ENCODE measurements at places on chromosomes 3 and 15. TPM values are rescaled to one million over a fixed set of nuclear protein-coding genes. Genes with fewer than 3 reads are reported as not detected.

- peak; percentile 37 for DNase-seq
- H3K4me3 ChIP-seq = no peak overlapping the region
- no peak overlapping the region for H3K27ac ChIP-seq
- H3K36me3 ChIP-seq = peaks cover 5% of the 10 kb centered on the region
- no peaks in the 10 kb centered on the region for H3K27me3 ChIP-seq
- H3K4me1 ChIP-seq = peaks cover 10% of the 10 kb centered on the region
These were observed 9.7 kb upstream of the FBXL22 start for GRCh38 chr15:63587527-63587926.

- H3K27me3 ChIP-seq = no peaks in the 10 kb centered on the region
- no peaks in the 10 kb centered on the region for H3K4me1 ChIP-seq
- peak; percentile 66 for DNase-seq
These were observed 86.2 kb upstream of the FRMD4B start for GRCh38 chr3:69472093-69472492.

DNA sequence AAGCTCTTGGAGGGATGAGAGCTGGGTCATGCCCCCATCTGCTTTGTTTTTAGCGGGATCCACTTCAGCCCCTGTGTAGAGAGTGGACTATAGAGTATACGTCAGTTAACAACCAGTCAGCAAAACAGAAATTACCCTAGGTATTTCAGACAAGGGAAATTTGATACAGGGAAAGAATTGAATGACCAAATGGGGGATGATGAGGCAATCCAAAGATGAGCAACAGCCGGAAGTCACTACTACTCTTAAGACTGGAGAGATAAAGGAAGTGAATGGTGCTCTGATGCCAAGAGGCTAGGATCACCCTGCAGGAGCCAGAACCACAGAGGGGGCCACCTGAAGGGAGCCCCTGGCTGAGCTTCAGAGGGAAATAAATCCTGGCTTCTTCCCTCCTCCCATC, 1.7 kb upstream of the GPR62 start:
- H3K4me1 ChIP-seq = no peaks in the 10 kb centered on the region
- H3K4me3 ChIP-seq = no peak overlapping the region
- peaks cover 3% of the 10 kb centered on the region for H3K36me3 ChIP-seq
- H3K27ac ChIP-seq = no peak overlapping the region

- no peak overlapping the region for H3K27ac ChIP-seq
- no peaks in the 10 kb centered on the region for H3K36me3 ChIP-seq
These were observed 3.7 kb downstream of the BOC start for GRCh38 chr3:113214917-113215595.

- H3K4me1 ChIP-seq = peaks cover 33% of the 10 kb centered on the region
- no peaks in the 10 kb centered on the region for H3K36me3 ChIP-seq
- H3K27me3 ChIP-seq = no peaks in the 10 kb centered on the region
- peak overlapping the region; percentile 81 for H3K27ac ChIP-seq
- peak overlapping the region; percentile 40 for H3K4me3 ChIP-seq
- DNase-seq = peak; percentile 93
These were observed 471.6 kb downstream of the FOXP1 start for GRCh38 chr3:71111784-71112440.

- H3K4me3 ChIP-seq = no peak overlapping the region
- no peak for DNase-seq
- no peak overlapping the region for H3K27ac ChIP-seq
- H3K36me3 ChIP-seq = peaks cover 3% of the 10 kb centered on the region
- peaks cover 60% of the 10 kb centered on the region for H3K4me1 ChIP-seq
- H3K27me3 ChIP-seq = no peaks in the 10 kb centered on the region
These were observed 7.7 kb downstream of the STOML1 start for GRCh38 chr15:73984208-73984979.

- no peak for DNase-seq
- no peaks in the 10 kb centered on the region for H3K27me3 ChIP-seq
- H3K36me3 ChIP-seq = no peaks in the 10 kb centered on the region
- H3K27ac ChIP-seq = no peak overlapping the region
These were observed 42.0 kb downstream of the RASA2 start for GRCh38 chr3:141528800-141529199.

GRCh38 chr3:174158674-174159073, 700.5 kb upstream of the NAALADL2 start:
- H3K4me3 ChIP-seq = no peak overlapping the region
- DNase-seq = no peak
- no peaks in the 10 kb centered on the region for H3K27me3 ChIP-seq
- H3K27ac ChIP-seq = no peak overlapping the region
- no peaks in the 10 kb centered on the region for H3K4me1 ChIP-seq

DNA sequence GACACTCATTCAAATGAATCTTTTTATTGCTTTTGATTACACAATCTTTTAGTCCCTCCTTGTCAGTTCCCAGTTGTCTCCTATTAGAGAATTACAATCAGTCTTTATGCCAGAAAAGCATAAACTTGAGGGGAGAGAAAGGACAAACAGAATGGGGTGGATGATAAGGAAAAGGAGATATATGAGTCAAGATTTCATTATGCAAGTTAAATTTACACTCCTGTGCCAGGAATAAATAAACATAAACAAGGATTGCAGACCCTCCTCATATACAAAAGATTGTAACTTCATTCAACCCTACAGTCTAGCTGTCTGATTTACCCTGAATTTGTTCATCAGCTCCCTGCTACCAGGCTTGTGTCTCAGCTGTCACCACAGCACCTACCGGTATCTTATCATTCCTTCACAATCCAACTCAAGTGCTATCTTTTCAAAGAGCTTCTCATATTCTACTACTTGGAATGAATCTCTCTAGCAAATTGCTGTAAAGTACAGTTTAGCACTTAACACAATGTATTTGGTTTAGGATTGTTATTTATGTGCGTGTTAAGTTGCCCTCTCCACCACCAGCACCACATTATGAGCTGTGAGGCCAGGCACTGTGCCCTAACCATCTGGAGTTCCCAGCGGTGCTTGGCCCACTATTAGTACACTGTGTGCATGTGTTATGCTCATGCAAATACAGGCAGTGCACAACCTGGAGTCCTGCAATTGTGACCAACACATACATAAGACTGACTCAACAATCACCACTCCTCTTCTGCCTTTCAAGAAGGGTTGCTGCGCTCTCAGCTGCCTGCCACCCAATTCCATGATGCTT, 504.1 kb downstream of the TBL1XR1 start:
- DNase-seq = peak; percentile 36
- H3K4me1 ChIP-seq = no peaks in the 10 kb centered on the region
- H3K36me3 ChIP-seq = no peaks in the 10 kb centered on the region

GRCh38 chr3:129603991-129604749, 2.3 kb downstream of the PLXND1 start:
- peaks cover 37% of the 10 kb centered on the region for H3K4me1 ChIP-seq
- no peak for DNase-seq
- H3K27ac ChIP-seq = peak overlapping the region; percentile 66
- H3K4me3 ChIP-seq = peak overlapping the region; percentile 73
- H3K36me3 ChIP-seq = no peaks in the 10 kb centered on the region

GRCh38 chr15:88161636-88162035, 94.9 kb downstream of the NTRK3 start:
- H3K36me3 ChIP-seq = no peaks in the 10 kb centered on the region
- DNase-seq = peak; percentile 18
- H3K4me3 ChIP-seq = no peak overlapping the region
- no peak overlapping the region for H3K27ac ChIP-seq
- H3K27me3 ChIP-seq = no peaks in the 10 kb centered on the region
- H3K4me1 ChIP-seq = no peaks in the 10 kb centered on the region

DNA sequence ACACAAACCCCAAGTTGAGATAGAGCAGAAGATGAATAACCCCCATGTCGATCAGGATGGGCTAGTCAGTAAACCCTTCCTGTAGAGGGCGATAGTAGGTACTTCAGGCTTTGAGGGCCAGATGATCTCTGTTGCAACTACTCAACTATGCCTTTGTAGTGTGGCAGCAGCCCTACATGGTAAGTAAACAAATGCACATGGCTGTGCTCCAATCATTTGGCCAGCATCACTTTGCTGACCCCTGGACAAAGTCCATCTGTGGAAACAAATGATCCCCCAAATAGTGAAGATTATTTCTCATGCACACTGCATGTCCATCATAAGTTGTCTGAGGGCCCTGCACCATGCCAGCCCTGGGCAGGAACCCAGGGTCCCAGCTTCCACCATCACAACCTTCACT, 402.2 kb upstream of the PROK2 start:
- peak; percentile 4 for DNase-seq
- no peaks in the 10 kb centered on the region for H3K36me3 ChIP-seq
- H3K4me1 ChIP-seq = peaks cover 5% of the 10 kb centered on the region
- no peak overlapping the region for H3K4me3 ChIP-seq

DNA sequence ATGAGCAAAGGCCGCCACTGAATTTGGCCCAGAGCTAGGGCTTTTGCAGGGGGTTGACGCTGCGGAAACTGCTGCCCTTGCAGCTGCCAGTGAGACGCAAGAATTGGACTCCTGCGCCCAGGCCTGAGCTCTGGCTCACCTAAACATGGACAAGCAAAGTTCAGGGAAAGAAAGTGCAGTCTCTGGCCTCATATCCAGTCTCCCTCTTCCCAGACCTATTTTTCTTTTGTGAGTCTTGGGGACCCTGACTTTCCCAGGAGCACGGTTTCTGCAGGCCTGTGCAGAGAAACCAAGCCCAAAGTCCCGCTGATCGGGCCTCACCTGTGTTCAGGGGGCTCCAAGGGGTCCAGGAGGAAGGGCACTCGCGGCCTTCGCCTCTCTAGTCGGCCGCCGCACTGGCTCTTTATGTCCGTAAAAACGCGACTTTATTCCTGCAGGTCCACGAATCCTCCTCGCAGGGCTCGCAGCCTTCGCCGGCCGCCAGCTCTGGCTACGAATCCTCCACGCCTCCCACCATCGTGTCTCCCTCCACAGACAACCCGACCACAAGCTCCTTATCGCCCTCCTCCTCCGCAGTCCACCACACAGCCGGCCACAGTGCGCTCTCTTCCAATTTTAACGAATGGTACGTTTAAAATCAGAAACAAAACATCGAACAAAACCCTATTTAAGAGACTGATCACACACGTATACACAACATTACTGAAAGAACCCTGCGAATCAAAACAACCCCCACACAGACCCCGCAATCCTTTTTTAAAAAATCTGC, 3.9 kb downstream of the ZIC1 start:
- H3K27me3 ChIP-seq = peaks cover 76% of the 10 kb centered on the region
- H3K4me1 ChIP-seq = peaks cover 4% of the 10 kb centered on the region
- H3K36me3 ChIP-seq = no peaks in the 10 kb centered on the region
- H3K4me3 ChIP-seq = peak overlapping the region; percentile 40
- H3K27ac ChIP-seq = no peak overlapping the region

DNA sequence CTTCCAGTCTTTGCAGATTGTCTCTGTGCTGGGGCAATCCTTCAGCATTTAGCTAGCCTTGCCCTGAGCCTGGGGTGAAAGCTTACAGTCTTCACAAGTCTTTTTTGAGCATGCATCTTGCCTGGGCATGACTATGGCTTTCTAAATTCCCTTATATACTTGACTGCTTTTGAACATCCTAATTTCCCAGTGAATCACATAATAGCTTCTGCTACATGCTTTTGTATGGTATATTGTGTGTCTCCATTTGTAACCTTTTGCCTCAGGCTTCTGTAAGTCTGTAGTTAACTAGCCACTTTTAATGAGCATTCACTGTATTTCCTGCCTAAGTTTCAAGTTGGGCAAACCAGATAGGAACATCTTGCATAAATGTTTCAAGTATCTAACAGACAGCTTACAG, 76.8 kb downstream of the CHCHD4 start:
- DNase-seq = no peak
- no peaks in the 10 kb centered on the region for H3K36me3 ChIP-seq
- H3K4me1 ChIP-seq = no peaks in the 10 kb centered on the region
- no peak overlapping the region for H3K4me3 ChIP-seq
- H3K27me3 ChIP-seq = no peaks in the 10 kb centered on the region

GRCh38 chr3:8445861-8446260, 55.8 kb upstream of the LMCD1 start:
- H3K4me1 ChIP-seq = peaks cover 36% of the 10 kb centered on the region
- H3K4me3 ChIP-seq = no peak overlapping the region
- peak overlapping the region; percentile 82 for H3K27ac ChIP-seq
- H3K36me3 ChIP-seq = no peaks in the 10 kb centered on the region

DNA sequence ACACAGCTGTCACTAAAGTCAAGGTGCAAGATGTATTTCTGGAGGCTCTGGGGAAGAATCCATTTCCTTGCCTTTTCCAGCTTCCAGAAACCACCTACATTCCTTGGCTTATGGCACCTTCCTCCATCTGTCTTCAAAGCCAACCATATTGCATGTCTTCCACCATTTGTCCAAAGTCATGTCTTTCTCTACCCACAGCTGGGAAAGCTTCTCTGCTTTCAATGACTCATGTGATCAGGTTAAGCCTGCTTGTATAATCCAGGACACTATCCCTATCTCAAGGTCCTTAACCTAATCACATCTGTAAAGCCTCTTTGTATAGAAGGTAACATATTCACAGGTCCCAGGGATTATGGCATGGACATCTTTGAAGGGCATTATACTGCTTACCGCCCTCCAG, 14.2 kb downstream of the ARHGAP31 start:
- H3K27ac ChIP-seq = no peak overlapping the region
- no peaks in the 10 kb centered on the region for H3K36me3 ChIP-seq
- no peak overlapping the region for H3K4me3 ChIP-seq
- DNase-seq = no peak
- no peaks in the 10 kb centered on the region for H3K27me3 ChIP-seq

- no peaks in the 10 kb centered on the region for H3K36me3 ChIP-seq
- no peak for DNase-seq
- H3K4me3 ChIP-seq = no peak within 1 kb of the TSS
- H3K4me1 ChIP-seq = peaks cover 5% of the 10 kb centered on the region
- no peak within 1 kb of the TSS for H3K27ac ChIP-seq
These were observed at the start of gene KBTBD13 for GRCh38 chr15:65076486-65077290. TSS of gene KBTBD13 (plus strand) at chr15:65076746. CDS start at chr15:65076816, 70 bp downstream.

The OCA2 gene
- not detected for total RNA-seq

The FMN1 gene
- total RNA-seq = 27.7 TPM

The CFAP161 gene
- 0.17 TPM for total RNA-seq

The ENTPD3 gene
- under 0.01 TPM for total RNA-seq

The CLDN18 gene
- not detected for total RNA-seq

The BUB1B gene
- total RNA-seq = 5.4 TPM

The ZPLD1 gene
- total RNA-seq = 0.17 TPM

The SPESP1 gene
- 4.6 TPM for total RNA-seq

The RAB43 gene
- total RNA-seq = 12.1 TPM

The IGSF10 gene
- 45.9 TPM for total RNA-seq

The NR1I2 gene
- total RNA-seq = under 0.01 TPM

The CPN2 gene
- total RNA-seq = not detected

The GP9 gene
- not detected for total RNA-seq

The ITPKA gene
- 3.9 TPM for total RNA-seq
